Heart right ventricle (tissue), 16 donors: ENCODE measurements at places on chromosomes 3 and 15. TPM values are rescaled to one million over a fixed set of nuclear protein-coding genes. Genes with fewer than 3 reads are reported as not detected.

DNA sequence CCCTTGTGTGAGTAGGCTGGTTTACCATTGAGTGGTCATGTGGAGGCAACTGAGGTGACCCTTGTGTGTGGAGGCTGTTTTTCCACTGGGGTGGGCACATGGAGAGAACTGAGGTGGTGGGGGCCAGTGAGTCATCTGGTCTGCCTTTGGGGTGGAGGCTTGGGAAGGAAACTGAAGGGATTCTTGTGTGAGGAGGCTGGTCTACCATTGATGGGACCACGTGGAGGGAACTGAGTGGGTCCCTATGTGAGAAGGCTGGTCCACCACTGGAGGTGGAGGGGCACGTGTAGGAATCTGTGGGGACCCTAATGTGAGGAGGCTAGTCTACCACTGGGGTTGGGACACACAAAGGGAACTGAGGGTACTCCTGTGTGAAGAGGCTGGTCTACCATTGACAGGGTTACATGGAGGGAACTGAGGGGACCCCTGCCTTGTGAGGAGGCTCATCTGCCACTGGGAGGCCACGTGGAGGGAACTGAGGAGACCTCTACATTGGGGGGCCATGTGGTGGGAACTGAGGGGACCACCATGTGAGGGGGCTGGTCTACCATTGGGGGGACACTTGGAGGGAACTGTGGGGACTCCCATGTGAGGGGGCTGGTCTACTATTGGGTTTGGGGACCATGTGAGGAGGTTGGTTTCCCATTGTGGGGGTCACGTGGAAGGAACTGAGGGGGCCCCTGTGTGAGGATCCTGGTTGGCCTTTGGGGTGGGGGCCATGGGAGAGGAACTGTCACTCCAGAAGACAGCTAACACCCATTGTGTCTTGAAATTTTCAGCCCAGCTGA lies 164.5 kb downstream of the WNT7A start:
- peak; percentile 1 for DNase-seq
- no peaks in the 10 kb centered on the region for H3K36me3 ChIP-seq
- H3K27ac ChIP-seq: no peak overlapping the region

DNA sequence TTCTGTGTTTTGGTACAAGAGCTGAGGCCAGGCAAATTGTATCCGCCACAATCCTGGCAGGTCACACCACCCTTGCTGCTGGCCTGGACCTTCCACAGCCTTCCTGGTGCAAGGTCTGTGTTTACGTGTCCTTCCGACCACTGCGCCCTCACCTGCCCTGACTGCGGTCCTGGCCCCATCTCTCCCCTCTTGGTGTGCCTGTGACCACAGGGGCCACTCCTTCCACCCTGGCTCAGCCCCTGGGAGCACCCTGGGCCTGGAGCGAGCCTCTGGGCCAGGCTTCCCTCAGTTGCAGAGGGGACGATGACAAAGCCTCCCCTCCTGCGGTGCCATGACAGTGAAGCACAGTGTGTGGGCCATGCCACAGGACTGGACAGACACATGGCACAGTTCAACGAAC lies 104.5 kb downstream of the PLXNA1 start:
- H3K4me3 ChIP-seq: no peak overlapping the region
- H3K36me3 ChIP-seq: no peaks in the 10 kb centered on the region

The RARB gene
- total RNA-seq: 21.7 TPM

- H3K27ac ChIP-seq: no peak overlapping the region
- no peak overlapping the region for H3K4me3 ChIP-seq
- no peaks in the 10 kb centered on the region for H3K36me3 ChIP-seq
- H3K27me3 ChIP-seq: no peaks in the 10 kb centered on the region
- H3K4me1 ChIP-seq: no peaks in the 10 kb centered on the region
- DNase-seq: no peak
Observed at GRCh38 chr3:41064526-41064925, 134.8 kb upstream of the CTNNB1 start.
